ENCODE measurements at places on chromosomes 2 and 18.

DNA sequence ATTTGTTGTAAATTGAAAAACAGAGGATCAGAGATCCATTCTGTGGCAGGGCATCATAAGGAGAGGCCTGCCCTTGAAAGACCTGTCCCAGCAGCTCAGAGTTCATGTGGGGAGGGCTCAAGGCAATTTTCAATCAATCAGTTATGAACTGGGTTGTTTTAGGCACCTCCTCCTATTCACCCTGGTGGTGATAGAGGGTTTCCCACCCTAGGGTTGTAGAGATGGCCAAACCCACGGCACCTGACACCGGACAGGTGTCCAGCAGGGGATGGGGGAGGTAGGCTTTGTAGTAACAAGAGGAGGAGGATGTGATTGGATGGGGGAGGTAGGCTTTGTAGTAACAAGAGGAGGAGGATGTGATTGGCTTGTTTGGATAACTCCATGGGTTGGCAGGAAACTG is 205.7 kb downstream of the SOCS6 start:
- H3K4me3 ChIP-seq, result no peak overlapping the region
- H3K27me3 ChIP-seq, result no peaks in the 10 kb centered on the region

DNA sequence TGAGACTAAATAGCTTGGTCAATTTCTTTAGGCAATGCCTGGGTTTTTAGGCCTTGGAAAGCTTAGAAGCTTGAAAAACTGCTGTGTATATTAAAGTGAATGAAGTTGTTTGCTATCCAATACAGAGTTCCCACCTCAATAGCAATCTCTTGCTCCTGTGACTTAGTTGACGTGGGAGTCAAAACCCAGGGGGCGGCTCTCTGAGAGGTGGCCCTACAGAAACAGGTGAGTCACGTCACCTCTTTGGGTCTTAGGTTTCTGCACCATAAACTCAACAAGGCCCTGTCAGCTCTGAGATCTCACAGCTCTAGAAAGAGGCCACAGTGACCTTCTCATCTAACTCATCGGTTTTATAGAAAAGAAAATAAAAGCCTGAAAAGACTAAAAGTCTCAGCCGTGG is 79.6 kb downstream of the ADD2 start:
- no peak overlapping the region for H3K27ac ChIP-seq
- H3K27me3 ChIP-seq, result no peaks in the 10 kb centered on the region
- H3K4me3 ChIP-seq, result no peak overlapping the region
- DNase-seq, result peak; percentile 4
- H3K4me1 ChIP-seq, result peaks cover 5% of the 10 kb centered on the region

DNA sequence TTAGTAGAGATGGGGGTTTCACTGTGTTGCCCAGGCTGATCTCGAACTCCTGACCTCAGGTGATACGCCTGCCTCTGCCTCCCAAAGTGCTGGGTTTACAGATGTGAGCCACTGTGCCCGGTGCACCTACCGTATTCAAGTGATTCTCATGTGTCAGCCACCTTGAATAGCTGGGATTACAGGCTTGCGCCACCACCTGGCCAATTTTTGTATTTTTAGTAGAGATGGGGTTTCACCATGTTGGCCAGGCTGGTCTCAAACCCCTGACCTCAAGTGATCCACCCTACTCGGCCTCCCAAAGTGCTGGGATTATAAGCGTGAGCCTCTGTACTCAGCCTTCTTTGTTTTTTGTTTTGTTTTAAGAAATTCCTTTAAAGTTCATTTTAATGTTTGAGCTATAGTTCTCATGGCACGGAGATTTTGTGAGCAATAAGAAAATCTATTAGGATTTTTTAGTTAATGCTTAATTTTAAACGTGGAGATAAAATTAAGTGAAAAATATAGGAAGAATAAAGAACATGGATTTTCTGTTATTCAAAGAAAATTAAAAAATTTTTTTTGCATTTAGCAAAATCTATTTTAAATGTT is 242.6 kb downstream of the PHLPP1 start:
- peaks cover 30% of the 10 kb centered on the region for H3K36me3 ChIP-seq
- no peaks in the 10 kb centered on the region for H3K27me3 ChIP-seq
- no peak overlapping the region for H3K4me3 ChIP-seq

GRCh38 chr2:26033270-26033817 is 540 bp upstream of the RAB10 start:
- H3K36me3 ChIP-seq, result peaks cover 9% of the 10 kb centered on the region
- H3K27me3 ChIP-seq, result no peaks in the 10 kb centered on the region
- no peak for DNase-seq
- peak overlapping the region; percentile 22 for H3K27ac ChIP-seq
- H3K4me1 ChIP-seq, result no peaks in the 10 kb centered on the region
- peak overlapping the region; percentile 96 for H3K4me3 ChIP-seq

DNA sequence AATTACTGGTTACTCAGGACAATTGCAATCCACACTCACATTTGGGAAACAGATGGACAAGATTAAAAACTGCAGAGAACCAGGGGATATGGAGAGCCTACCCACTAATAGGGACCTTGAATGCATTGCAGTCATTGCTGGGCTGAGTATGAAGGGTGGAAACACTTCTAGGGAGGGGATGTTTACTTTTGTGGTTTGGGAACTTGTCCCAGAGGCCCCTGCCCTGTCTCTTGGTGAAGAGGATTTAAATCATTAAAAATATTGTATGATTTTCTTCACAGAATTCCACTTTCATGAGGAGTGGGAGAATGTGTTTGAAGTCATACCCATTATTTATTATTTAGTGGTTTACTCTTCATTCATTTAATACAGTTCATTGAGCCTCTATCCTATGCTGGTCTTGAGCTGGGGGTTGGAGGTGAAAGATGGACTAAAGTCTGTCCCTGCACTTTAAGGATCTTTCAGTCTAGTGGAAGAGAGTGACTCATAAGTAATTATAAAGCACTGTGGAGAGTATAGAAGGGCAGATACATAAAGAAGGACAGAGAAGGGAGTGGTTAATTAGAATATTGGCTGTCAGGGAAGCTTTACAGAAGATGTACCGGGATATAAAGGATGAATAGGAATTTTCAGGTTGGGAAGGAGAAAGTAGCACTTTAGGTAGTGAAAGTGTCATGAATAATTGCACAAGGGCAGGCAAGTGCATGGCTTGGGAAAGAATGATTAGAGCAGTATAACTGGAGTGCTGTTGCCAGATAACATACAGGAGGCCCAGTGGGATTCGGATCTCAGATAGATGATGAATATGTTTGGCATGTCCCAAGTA is 313.4 kb downstream of the LPIN1 start:
- DNase-seq, result no peak
- peaks cover 2% of the 10 kb centered on the region for H3K4me1 ChIP-seq
- no peaks in the 10 kb centered on the region for H3K27me3 ChIP-seq
- H3K27ac ChIP-seq, result no peak overlapping the region
- H3K36me3 ChIP-seq, result no peaks in the 10 kb centered on the region

DNA sequence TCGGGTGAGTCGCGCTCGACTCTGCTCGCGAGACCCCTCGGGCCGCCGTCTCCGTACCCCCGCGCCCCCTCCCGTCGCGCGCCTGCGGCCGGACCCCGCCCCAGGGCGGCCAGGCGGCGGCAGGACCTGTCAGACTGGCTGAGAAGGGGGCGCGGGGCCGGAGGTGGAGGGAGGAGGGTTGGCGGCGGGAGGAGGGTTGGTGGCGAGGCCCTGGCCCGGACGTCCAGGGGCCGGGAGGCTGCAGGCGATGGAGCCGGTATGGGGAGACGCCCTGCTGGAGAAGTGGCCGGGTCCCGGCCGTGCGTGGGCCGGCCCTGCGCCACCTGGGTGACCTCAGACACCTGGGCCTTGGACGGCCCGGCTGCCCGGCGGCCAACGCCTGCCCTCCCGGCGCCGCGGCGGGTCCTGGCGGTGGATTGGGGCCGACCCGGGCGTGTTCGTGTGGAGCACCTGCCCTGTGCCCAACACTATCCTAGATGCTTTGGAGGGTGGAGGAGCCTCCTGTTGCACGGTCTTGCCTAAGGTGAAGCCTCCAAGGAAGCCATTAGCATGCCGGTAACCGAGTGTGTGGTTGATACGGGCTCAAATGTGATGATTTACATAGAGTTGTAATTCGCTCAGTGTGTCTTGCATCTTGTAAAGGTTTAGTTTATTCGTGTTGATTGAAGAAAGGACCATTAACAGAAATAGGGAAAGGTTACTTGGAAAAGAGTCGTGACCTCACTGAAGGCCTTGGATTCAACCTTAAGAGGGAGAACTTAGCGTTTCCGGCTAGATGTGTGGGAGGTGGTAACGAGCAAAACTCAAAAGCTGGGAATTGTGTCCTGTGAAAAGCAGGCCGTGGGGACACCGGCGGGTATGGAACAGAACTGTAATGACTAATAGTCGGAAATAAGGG is 550 bp downstream of the MYL12B start:
- H3K4me3 ChIP-seq, result peak overlapping the region; percentile 80
- H3K27ac ChIP-seq, result no peak overlapping the region
- no peaks in the 10 kb centered on the region for H3K27me3 ChIP-seq

GRCh38 chr2:141557329-141558095 is 573.3 kb downstream of the LRP1B start:
- H3K27ac ChIP-seq, result no peak overlapping the region
- no peaks in the 10 kb centered on the region for H3K4me1 ChIP-seq
- H3K4me3 ChIP-seq, result no peak overlapping the region
- H3K27me3 ChIP-seq, result no peaks in the 10 kb centered on the region
- H3K36me3 ChIP-seq, result no peaks in the 10 kb centered on the region

- H3K36me3 ChIP-seq, result no peaks in the 10 kb centered on the region
- no peak for DNase-seq
- H3K27me3 ChIP-seq, result no peaks in the 10 kb centered on the region
- no peak overlapping the region for H3K27ac ChIP-seq
These were observed 164.5 kb downstream of the TDRD15 start for GRCh38 chr2:21288299-21288698.

DNA sequence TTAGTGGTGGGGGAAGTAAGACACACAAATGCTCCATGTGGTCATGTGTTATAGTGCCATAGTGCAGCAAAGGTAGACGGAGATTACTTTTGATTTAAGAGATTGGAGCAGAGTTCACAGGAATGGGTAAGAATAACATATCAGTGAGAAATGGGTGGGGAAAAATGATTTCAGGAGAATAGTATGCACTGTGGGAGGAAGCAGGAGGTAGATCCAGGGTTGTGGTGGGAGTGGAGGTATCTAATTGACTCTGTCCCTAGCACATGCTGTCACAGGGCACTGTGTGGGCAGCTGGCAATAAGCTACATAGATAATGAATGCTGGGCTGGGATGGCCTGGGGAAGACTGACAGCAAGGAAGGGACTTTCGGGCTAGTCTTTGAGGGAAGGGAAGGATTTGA is 65.3 kb downstream of the STAT1 start:
- no peak overlapping the region for H3K4me3 ChIP-seq
- no peak for DNase-seq
- no peak overlapping the region for H3K27ac ChIP-seq
- no peaks in the 10 kb centered on the region for H3K27me3 ChIP-seq
- H3K4me1 ChIP-seq, result no peaks in the 10 kb centered on the region
- no peaks in the 10 kb centered on the region for H3K36me3 ChIP-seq

- no peak overlapping the region for H3K4me3 ChIP-seq
- H3K4me1 ChIP-seq, result no peaks in the 10 kb centered on the region
- H3K27me3 ChIP-seq, result no peaks in the 10 kb centered on the region
- no peak overlapping the region for H3K27ac ChIP-seq
- no peak for DNase-seq
These were observed 40.9 kb upstream of the LAPTM4A start for GRCh38 chr2:20092226-20092900.

DNA sequence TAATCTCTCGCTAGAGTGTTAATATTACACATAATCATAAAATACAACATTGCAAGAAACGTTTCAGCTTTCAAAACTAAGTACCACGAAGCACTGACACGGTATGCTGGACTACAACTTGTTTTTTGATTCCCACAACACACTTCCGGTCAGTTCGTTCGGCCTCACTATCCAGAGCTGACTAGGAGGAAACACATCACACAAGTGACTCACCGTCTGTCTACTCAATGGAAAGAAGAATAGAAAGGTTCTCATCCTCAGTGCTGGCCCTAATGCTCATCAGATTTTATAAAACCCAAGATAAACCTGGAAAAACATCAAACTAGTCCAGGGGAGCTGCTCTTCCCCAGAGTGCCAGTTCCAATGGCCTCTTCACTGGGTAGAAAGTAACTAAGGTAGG is 42.9 kb downstream of the ZNF385B start:
- H3K36me3 ChIP-seq, result no peaks in the 10 kb centered on the region
- no peaks in the 10 kb centered on the region for H3K4me1 ChIP-seq
- no peak for DNase-seq
- H3K27ac ChIP-seq, result no peak overlapping the region

DNA sequence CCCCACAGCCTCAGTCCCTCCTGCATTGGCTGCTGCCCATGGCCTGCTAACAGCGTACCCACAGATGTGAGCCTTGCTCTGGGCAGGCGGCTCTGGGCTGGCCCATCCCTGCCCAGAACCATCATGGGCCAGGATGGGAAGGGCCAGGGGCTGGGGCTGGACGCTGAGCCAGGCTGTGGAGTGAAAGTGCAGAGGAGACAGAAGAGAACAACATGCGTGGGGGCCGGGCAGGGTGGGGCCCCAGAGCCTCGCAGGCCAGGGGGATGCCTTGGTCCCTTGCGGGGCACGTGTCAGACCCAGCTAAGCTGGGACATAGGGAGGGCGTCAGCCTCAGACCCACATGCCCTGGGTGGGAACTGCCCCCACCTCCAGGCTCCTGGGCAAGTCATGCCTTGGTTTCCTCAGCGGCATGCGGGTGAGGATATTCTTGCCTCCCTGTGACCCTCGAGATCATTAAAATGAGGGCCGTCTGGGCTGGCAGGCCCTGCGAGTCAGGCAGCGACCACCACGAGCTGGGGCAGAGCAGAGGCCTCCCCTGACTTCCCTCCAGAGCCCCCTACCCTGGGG is 27.3 kb downstream of the GPC1 start:
- H3K4me3 ChIP-seq, result no peak overlapping the region
- H3K36me3 ChIP-seq, result peaks cover 16% of the 10 kb centered on the region
- H3K27me3 ChIP-seq, result no peaks in the 10 kb centered on the region

GRCh38 chr2:234816491-234816890 is 135.3 kb upstream of the SH3BP4 start:
- H3K4me1 ChIP-seq, result no peaks in the 10 kb centered on the region
- DNase-seq, result no peak
- no peaks in the 10 kb centered on the region for H3K27me3 ChIP-seq
- H3K36me3 ChIP-seq, result no peaks in the 10 kb centered on the region
- H3K27ac ChIP-seq, result no peak overlapping the region

DNA sequence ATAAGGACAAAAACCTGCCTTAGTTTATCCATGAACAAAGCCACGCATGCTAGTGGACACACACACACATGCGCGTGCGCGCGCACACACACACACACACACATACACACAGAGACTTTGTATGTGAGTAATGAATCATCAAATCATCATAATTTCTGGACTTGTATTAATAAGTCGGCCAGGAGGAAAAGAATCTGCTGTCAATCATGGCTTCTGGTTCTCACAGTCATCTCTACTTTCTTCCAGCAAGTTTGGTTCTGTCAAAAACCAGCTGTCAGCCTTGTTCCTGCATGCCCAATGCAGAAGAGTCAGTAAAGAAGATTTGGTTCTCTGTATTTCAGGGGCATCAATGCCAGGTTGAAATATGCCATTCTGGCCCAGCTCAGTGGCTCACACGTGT is 1.1 kb upstream of the TTR start:
- no peaks in the 10 kb centered on the region for H3K27me3 ChIP-seq
- no peak overlapping the region for H3K27ac ChIP-seq

GRCh38 chr18:75209129-75209950 is at the start of gene PTGR3:
Gene PTGR3, minus strand, starts transcription at chr18:75209139. Its CDS starts 81 bp downstream, at chr18:75209058.
- no peaks in the 10 kb centered on the region for H3K4me1 ChIP-seq
- peak; percentile 84 for DNase-seq
- peak within 1 kb of the TSS; percentile 77 for H3K4me3 ChIP-seq
- no peak within 1 kb of the TSS for H3K27ac ChIP-seq
- peaks cover 60% of the 10 kb centered on the region for H3K27me3 ChIP-seq

Measured in H9 (cell line).